ENCODE measurements at places on chromosomes 5 and 9.
A peak's percentile ranks its signal among the peaks of the same experiment; 100 is the strongest.

- DNase-seq = no peak
Observed at GRCh38 chr5:95081982-95082381, 202.9 kb downstream of the MCTP1 start.

- peak; percentile 14 for DNase-seq
Observed at GRCh38 chr5:179294131-179294780, 51.0 kb downstream of the ADAMTS2 start.

GRCh38 chr5:11072568-11072967, 311.5 kb upstream of the DAP start:
- no peak for DNase-seq

DNA sequence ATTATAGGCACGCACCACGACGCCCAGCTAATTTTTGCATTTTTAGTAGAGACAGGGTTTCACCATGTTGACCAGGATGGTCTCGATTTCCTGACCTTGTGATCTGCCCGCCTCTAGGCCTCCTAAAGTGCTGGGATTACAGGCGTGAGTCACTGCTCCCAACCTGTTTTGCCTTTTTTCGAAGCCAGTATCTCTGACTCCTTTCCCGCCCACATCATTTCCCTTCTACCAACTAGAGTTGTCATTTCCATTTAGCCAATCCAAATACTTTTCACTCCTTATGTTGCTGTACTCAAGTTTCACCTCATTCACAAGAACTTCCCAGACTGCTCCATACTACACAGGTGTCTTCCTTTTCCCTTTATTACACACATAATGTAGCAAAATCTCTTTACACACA, 502.6 kb upstream of the CDH6 start:
- no peak for DNase-seq

DNA sequence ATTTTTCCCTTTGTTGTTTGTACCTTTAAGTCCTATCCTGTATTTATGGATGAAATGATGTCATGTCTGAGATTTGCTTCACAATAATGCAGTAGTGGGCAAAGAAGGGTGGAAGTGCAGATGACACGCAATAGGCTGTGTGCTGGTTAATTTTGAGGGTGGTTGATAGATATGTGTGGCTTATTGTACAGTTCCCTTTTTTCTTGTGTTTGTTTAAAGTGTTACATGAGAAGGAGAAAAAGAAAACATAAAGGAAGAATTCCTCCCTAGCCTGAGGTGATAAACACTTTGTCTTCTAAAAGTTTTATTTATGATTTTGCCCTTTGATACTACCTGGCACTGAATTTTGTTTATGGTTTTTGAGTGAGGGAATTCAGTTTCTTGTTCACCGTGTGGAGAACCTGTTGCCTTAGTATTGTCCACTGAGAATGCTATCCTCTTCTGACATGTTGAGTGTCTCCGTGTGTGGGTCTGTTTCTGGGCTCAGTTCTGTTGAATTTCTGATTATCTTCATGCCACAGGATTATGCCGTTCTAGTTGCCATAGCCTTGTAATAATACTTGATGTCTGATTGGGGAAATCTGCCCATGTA, 52.3 kb upstream of the FAM120AOS start:
- no peak for DNase-seq

Data from femur (tissue), 1 donor.